ENCODE measurements at places on chromosomes 5 and 9.

- DNase-seq: peak; percentile 74
These were observed at the start of gene ROR2 for GRCh38 chr9:91949946-91950664. ROR2 (minus strand) TSS chr9:91950228.

DNA sequence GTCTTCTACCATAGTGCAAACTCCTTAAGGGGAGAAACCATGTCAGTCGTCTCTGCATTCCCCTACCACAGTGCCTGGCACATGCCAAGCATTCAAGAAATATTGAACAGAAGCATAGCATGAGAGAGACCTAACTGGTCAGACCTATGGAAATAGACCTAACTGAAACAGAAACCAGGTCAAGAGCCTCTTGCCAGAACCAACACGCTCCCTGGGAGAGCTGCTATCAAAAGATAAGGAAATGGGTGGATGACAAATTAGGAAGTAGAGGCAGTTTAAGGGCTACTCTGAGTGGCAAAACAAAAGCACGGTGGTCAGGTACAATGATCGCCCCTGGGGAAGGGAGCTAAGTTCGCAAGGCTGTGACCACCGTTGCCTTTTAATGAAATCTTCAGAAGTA lies 66.0 kb upstream of the SMIM15 start:
- no peak for DNase-seq

DNA sequence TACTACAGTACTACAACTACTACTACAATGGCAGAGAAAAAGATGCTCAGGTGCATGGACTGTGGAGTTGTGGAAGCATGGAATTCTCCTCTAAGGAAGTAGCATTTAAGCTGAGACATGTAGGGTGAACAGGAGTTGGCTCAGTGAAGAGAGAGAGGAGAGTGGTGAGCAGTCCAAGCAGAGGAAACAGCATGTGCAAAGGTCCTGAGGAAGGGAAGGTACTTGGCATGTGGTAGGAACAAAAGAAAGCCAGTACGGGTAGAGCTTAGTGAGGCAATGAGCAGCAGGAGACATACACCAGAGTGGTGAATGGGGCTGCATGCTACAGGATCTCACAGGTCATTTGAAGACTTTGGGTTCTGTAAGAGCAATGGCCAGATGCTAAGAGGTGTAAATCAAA lies 41.4 kb upstream of the GLRA1 start:
- DNase-seq: no peak

GRCh38 chr9:4538621-4539020 lies 48.4 kb downstream of the SLC1A1 start:
- DNase-seq: no peak

GRCh38 chr5:172079876-172080275 lies 73.4 kb upstream of the FBXW11 start:
- no peak for DNase-seq

GRCh38 chr5:138455232-138455930 lies 9.9 kb upstream of the EGR1 start:
- DNase-seq: no peak

GRCh38 chr5:5344606-5345005 lies 77.9 kb upstream of the ICE1 start:
- DNase-seq: no peak

DNA sequence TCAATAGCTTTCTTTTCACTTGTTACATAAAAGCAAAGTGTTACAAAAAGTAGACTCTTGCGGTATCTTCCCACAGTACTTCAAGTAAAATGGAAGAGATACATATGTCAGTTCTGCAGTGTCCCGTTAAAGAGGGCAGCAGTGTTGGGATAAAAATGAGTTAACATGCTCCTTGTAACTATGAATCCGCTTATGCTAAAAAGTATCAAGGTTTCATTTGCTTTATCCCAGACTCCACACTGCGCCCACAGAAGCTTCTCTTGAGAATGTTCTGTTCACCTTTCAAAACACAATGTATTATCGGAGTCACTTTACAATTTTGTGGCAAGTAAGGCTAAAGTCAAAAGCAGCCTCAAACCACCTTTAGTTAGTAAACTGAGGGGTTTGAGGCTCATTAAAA lies 790 bp downstream of the PTAR1 start:
- DNase-seq: no peak

DNA sequence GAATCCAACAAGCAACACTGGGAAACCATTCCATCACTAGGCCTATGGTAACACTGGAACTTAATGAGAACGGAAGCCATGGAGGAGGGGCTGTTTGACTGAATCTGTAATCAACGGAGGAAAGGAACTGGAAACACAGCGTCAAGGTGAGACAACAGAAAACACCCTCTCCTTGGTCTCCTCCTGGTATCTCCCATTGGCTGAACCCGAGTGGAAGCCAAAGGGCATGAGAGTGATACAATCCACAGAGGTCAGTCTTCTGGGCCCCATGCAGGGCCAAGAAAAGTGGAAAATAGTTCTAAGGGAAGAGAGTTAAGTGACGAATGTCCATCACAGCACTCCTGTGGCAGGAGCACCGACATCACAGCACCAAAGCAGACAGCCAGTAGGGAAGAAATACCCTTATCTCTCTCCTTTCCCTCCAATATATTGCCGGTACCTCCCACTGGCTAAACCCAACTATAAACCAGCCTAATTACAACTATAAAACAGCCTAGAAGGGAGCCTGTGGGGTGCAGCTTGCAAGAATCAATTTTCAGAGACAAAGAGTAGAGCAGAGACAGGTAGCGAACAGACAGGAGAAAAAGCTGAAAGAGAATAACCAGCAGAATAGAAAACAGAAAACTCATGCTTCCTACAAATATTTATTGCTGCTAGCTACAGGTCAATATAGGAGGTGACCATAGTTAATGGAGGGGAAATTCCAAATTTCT lies 107.4 kb upstream of the IFNE start:
- DNase-seq: no peak

DNA sequence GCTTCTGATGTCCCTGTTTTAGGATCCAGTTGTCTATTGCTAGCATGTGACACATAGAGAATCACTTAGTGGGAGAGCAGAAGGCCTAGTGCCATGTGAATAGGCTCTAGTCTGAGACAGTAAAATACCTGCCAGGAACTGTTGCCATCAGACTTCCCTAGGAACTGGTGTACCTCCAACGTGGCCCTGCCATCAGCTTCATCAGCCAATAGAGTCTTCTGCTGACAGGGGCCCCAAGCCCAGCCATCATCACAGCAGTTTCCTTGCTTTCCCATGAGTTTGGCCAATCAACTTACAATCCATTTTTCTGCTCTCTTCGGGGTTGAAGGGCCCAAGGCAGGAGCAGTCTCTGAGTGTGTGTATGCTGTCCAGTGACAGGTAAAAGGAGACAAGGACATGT lies 128.4 kb upstream of the ADRA1B start:
- no peak for DNase-seq
